ENCODE measurements at places on chromosomes 6 and 20.

DNA sequence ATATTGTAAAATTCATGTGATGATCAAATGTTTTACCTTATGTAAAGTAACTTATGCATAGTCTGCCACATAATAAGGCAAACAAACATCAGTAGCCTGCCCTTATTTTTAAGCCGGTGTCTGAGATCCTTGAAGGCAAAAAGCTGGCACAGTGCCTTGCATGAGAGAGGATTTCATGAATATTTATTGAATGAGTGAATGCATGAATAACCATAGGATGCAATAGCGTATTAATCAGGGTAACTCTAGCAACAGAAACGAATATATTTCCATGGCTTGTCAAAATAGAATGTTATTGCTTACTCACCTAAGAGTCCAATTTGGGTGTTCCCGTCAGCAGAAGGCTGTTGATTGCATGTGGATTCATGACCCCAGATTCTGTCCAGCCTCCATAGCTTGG lies 34.9 kb downstream of the BTBD3 start:
- DNase-seq = no peak

- no peak for DNase-seq
Observed at GRCh38 chr6:41680182-41680965, 42.1 kb downstream of the MDFI start.

DNA sequence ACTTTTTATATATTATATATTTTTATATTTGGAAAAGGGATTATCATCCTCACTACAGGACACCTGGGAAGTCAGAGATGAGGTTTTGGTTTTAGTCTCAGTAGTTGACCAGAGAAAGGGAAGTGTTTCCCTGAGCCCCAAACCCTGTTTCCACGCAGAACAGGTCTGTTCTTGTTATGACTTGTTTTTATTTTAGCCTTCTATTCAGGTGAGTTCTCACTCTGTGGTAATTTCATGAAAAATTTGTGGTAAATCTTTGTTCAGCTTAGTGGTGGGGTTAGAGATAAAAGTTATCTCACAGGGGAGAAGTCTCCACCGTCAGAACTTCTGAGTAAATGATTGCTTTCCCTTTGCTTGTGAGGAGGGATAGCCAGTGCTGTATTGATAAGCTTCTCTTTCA lies 224.9 kb downstream of the FARS2 start:
- DNase-seq = no peak

GRCh38 chr6:75424618-75425548 lies 68.7 kb downstream of the FILIP1 start:
- no peak for DNase-seq

DNA sequence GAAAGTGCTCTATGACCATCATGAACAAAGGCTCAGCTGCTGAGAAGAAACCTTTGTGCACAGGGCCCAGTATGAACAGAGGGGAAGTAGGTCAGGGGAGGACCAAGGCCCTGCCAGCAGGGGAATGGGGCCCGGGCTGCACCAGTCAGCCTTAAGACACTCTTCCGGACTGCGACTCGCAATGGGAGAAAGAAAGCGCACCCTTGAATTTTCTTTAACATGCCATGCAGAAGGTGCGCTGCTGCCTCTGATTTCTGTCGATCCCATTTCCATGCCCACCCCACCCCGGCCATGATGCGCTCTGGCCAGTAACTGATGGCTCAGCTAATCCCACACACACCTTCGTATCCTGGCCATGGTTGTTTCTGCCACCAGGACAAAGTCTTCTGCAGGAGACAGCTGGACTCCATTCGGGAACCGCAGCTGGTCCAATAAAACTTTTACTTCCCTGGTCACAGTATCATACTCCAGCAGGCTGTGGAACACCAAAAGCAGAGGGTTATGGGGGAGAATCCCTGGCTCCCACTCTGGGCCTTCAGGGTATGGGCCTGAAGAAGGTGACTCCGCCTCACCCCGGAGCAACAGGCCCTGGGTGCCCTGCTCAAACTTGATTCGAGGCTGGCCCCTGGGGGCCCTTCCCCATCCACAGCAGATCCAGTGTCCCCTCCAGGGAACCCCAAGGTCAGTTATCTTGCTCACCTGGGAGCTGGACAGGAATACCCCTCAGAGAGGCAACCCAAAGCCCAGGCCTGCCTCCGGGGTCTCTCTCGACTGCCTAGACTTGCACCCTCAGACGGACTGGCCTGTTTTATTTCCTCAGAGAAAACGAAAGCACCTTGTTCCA lies 20.3 kb downstream of the CST7 start:
- no peak for DNase-seq

GRCh38 chr20:36446557-36446956 lies 94.8 kb upstream of the MYL9 start:
- no peak for DNase-seq

DNA sequence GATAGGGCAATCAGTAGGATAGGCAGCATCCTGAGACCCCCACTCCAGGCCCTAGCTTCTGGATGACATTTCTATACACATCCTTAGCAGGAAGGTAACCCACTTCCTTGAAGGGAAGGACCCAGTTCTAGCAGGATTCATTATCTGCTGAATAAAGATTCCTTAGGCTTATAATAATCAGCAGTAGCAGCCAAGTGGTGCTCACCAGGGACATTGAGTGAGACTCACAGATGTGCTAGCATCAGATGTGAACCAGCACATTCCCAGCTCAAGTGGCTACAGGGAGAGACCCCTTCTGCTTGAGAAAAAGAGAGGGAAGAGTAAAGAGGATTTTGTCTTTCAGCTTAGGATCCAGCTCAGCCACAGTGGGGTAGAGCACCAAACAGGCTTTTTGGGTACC lies 244.8 kb upstream of the UFL1 start:
- no peak for DNase-seq

- DNase-seq = no peak
Observed at GRCh38 chr6:80331522-80331921, 225.1 kb downstream of the BCKDHB start.

- DNase-seq = no peak
Observed at GRCh38 chr6:145891565-145891964, 72.6 kb downstream of the SHPRH start.

DNA sequence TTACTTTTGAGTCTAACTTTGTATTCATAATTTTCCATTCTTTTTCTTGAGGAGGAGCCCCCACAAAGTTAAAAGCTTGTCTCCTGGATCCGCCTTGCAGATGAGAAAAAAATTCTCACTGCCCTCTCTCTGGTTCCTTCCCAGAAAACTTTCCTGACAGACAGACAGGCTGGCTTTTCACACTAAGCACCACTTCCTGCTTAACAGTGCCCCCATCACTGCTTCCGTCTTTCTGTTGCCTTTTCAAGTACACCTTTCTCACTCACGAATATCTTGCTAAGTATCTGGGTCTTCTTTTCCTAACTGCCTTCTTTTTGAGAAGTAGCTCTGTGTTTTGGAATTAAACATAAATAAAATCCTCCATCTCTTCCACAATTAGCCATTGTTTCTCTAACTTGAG lies 19.8 kb upstream of the LMBRD1 start:
- no peak for DNase-seq

- DNase-seq = no peak
Observed at GRCh38 chr6:145887969-145888368, 73.4 kb upstream of the FBXO30 start.

GRCh38 chr6:126176282-126176681 lies 163.6 kb upstream of the CENPW start:
- DNase-seq = no peak

DNA sequence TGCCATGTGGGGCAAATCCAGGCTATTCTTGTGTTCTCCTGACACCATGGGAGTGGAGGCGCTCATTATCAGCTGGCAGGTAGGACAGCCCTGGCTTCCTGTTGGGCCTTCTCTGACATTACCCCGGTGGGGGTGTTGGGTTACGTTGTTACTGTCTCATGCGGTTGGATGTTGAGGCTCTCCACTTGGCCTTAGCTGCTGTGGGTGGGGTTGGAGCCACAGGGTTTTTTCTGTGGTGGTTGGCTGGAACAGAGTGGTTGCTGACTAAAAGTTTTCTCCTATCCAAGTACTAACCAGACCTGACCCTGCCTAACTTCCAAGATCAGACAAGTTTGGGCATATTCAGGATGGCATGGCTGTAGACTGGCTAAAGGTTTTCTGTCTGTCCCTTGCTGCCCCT lies 20.2 kb downstream of the RIPK1 start:
- DNase-seq = no peak

GRCh38 chr6:84825461-84825860 lies 61.1 kb upstream of the TBX18 start:
- no peak for DNase-seq

- no peak for DNase-seq
Observed at GRCh38 chr6:168368936-168369335, 49.4 kb upstream of the DACT2 start.
